ENCODE measurements at places on chromosomes 12 and 14.

DNA sequence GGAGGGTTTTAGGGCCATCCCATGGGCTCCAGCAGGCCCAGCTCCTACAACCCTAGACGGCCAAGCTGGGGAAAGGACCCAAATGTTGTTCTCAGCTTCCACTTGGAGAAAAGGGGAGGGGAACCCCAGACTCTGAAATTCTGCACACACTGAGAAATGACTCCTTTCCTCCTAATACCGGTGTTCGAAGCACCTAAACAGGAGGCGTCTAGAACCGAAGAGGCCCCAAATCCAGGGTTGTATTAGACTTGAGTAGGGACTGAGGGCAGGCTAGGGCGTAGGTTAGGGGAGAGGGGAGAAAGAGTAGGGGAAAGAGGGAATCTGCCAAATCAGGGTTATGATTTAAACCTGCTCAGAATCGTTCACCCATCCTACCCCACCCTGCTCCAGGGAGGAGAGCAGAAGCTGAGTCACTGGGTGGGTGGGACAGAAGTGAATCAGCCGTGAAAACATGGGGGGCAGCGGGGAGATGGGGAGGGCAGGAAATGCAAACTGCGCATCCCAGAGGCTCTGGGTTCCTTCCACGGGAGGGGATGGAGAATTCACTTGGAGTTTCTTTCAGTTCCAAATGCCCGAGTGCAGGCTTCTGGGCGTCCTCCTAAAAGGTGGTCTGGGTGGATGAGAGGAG, 1.0 kb downstream of the IGFBP6 start:
- no peak for DNase-seq

DNA sequence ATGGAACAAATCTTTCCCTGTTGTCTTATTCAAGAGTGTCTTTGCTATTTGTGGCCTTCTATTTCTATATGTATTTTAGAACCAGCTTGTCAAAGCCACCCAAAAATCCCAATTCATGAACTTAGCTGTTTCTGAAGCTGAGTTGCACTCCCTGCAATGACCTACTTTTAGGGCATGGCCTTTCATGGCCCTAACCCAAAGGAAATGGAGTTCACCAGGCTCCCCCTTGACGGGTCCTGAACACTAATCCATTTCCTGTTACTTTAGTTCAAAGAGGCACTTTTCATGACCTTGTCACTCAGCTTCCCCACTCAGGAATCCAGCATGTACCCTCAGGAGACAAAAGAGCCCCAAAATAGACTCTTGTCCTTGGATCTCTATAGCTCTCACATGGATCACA, 7.6 kb downstream of the TMED8 start:
- DNase-seq: no peak

- no peak for DNase-seq
Observed at GRCh38 chr14:74927225-74927624, 4.2 kb upstream of the RPS6KL1 start.

GRCh38 chr12:85733221-85733840, 102.9 kb downstream of the RASSF9 start:
- no peak for DNase-seq

DNA sequence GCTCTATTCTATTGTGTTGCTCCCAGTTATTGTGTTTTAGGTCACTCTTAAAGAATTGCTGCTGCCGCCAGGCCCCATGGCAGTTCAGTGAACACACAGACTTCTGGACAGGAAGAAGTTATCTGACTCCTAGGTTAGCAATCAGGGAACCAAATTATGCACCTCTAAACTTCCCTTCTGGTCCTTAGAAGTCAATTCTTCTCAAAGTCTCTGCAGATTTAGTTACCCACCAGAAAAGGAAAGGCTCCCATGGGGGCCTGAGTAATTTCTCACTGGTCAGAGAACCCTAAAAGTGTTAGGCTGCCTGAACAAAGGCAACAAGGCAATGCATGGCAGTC, 10.0 kb downstream of the EMP1 start:
- no peak for DNase-seq

- DNase-seq: no peak
Observed at GRCh38 chr12:5912437-5913334, 32.4 kb downstream of the ANO2 start.

- no peak for DNase-seq
Observed at GRCh38 chr12:84912198-84913128, at the start of gene SLC6A15. Gene SLC6A15 (minus strand): TSS chr12:84912799. CDS start chr12:84892120, 20,679 bp downstream.

DNA sequence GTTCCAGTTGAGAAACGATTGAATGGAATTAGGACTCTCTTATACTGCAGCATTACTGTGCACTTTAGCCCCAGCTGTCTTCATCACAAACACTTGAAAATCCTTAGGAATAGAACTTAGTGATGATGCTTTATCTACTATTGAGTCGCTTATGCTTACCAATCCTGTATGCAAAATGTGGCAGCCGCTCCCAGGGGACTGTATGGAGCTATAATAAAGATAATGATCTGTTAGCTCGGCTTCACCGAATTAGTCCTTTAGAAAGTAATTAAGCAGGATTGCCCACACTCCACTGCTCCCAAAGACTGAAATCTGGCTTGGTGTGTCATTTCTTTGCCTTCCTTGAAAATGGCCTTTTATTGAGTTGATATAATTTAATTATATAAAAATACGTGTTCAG, 10.6 kb downstream of the EML1 start:
- no peak for DNase-seq

DNA sequence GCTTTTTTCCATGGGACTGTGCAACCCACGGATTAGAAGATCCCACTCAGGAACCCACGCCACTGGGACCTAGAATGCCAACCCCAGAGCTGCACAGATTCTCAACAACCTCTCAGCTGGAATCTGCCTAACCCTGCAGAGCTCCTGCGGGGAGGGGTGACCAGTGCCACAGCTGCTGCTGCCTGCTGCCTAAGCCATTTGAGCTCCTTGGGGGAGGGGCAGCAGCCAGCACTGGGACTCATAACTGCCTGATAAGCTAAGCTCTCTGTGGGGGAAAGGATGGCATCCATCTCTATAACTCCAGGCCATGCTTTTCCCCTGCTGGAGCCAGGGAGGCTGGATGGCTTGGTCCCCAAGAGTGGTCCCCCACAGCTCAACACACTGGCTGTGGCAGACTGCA, 182.8 kb downstream of the SLC5A8 start:
- no peak for DNase-seq

DNA sequence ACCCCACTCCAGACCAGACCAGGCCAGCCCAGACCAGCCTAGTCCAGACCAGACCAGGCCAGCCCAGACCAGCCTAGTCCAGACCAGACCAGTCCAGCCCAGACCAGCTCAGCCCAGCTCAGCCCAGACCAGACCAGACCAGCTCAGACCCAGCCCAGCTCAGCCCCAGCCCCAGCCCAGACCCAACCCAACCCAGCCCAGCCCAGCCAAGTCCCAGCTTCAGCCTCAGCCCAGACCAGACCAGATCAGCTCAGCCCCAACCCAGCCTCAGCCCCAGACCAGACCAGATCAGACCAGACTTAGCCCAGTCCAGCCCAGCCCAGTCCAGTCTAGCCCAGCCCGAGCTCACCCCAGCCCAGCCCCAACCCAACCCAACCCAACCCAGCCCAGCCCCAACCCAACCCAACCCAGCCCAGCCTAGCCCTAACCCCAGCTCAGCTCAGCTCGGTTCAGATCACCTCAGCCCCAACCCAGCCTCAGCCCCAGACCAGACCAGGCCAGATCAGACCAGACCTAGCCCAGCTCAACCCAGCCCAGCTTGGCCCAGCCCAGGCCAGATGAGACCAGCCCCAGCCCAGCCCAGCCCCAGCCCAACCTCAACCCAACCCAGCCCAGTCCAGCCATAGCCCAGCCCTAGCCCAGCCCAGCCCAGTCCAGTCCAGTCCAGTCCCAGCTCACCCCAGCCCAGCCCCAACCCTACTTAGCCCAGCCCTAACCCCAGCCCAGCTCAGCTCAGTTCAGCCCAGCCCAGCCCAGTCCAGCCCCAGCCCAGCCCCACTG, 204.7 kb downstream of the BCL11B start:
- no peak for DNase-seq

GRCh38 chr12:121250359-121250758, 40.4 kb downstream of the P2RX4 start:
- no peak for DNase-seq

DNA sequence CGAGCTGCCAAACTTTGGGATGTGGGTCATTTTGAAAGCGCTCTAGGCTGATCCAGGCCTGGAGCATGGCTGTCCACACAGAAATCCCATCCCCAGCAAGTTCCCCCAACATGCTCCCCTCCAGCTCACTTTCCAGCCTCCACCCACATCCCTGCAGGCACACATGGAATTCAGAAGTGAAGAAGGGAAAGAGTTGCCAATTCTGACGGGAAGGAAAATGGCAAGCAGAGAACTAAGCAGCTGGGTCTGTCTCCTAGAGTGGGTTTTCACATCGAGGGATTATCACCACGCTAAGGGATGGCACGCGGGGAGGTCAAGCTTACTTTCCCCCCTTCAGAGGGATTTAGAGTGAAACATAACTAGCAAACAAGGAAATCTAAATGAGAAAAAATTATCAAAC, 142.3 kb downstream of the RIMBP2 start:
- DNase-seq: no peak

GRCh38 chr14:102471921-102472790, 37.4 kb downstream of the ANKRD9 start:
- no peak for DNase-seq

DNA sequence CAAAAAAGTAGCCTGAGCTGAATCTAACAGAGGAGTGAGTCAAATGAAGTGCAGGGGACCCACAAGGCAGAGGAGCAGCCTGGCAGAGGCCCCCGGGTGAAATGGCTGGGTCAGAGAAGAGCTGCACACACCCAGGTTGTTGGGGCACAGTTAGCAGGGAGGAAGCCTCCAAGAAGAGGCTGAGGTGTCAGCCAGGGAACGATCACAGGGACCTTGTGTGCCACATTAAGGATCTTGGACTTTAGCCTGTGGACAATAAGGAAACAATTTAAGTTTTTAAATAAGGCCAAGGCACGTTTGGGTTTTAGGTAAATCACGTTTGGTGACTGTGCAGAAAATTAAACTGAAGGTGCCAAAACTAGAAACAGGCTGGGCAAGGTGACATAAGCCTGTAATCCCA, 35.1 kb downstream of the OR10P1 start:
- no peak for DNase-seq

- no peak for DNase-seq
Observed at GRCh38 chr12:57558864-57559263, 9.0 kb downstream of the KIF5A start.

GRCh38 chr12:110199339-110200123, 75.4 kb downstream of the IFT81 start:
- DNase-seq: no peak

- DNase-seq: no peak
Observed at GRCh38 chr12:109247831-109248654, 61.0 kb downstream of the FOXN4 start.

DNA sequence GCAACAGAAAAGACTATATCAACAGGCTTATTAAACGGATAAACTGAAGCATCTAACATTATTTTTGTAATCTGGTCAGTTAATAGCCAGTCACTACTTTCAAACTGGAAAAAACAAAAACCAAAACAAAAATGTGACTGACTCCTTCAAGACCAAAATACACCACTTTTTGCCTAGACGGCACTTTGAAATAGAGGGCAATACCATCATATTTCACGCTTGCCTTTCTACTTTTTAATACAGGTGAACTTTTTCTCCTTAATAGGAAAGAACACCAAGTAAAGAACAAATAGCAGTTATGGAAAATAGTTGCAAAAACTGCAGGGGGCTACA, 550 bp upstream of the NUP107 start:
- DNase-seq: no peak

GRCh38 chr12:61654698-61655097, 605.5 kb upstream of the USP15 start:
- DNase-seq: no peak

Measured in activated CD8-positive, alpha-beta memory T cell treated with anti-CD3 and anti-CD28 coated beads for 1 hour (primary cell).